ENCODE measurements at places on chromosomes 1 and 21.

GRCh38 chr1:213201380-213202155, 150.5 kb downstream of the RPS6KC1 start:
- DNase-seq = no peak

DNA sequence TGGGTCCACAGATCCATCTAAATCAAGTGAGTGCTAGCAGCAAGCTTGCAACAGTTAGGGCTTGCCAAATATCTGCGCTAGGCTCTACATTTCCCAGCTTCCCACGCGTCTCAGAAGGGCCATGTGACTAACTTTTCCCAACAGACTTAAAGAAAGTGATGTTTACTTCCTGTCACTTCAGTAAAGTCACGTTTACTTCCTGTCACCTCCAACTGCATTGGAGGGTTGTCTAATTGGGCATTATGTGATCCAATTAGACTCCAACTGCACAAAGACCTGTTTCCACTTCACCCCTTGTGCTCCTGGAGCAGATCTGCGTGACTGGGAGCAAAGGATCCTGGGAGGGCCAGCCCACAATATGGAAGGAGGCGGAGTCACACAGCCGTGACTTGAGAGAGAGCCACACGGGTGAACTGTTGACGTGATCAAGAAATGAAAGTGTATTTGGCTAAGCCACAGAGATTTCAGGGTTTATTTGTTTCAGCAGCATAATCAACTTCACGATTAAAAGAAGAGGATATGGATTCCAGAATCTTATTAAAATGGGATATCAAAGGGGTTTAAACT, 77.7 kb downstream of the CYYR1 start:
- DNase-seq = no peak

DNA sequence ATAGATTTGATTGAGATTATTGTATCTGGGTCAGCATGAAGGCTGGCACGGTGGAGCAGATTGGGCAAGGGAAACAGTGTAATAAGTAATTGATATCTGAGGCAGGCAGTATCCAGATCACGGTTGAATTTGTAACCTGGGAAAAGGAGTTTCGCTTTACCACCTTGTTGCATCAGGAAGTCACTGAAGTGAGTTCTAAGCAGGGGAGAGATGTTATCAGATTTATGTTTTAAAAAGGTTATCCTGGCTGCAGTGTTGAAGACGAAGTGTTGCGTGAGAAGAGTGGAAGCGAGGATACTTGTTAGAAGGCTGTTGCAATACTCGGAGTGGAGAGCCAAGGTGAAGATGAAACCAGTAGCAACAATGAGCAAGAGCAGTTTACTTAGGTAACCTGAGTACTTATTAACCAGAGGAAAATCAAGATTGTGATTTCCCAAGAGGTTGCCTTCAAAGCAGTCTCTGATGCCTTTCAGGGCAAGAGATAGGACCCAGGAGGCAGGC, 77.8 kb downstream of the LHX9 start:
- no peak for DNase-seq

- DNase-seq = no peak
Observed at GRCh38 chr21:31641416-31641922, 18.0 kb upstream of the SOD1 start.

GRCh38 chr21:44259082-44259705, 2.5 kb downstream of the DNMT3L start:
- no peak for DNase-seq

DNA sequence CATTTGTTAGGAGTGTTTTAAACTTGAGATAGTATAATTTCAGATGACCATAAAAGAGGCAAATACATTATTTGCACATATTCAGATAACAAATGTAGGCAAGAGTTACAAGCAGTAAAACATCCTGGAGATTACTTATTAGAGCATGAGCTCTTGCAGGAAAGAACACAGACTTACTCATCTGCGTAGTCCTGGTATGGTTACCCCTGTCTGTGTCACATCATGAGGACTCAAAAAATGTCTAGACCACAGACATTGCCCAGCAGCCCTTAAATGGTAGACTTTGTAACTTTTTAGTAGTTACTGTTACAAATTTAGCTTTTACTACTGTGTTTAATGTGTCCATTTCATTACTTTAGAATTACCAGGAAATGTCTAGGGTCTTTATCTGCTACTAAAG, 12.8 kb downstream of the CACHD1 start:
- DNase-seq = no peak

DNA sequence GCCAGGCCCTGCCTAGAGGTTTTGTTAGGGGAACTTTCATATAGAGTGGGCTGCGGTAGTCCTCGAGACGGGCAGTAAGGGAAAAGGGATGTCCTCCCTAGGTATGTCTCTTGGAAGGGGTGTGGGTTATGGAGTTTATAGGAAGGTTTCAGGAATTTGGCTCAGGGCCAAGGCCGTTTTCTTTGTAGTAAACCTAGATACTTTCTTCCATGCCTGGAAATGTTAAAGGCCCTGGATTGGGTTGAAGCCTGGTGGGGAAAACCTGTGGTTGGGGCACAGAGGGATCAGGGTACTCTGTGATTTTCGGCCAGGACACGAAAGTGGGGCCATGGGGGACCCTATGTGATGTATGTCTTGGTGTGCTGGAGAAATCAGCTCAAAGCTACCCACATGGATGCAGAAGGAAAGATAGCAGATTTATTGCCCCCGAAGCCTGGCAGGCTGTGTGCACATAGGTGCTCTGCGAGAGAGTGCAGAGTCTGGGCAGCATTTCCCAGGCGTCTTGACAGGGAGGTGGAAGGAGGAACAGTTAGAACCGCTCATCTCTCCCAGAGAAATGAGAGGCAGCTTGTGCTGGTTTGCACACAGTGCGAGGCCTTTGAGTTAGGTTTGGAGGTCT, 1.7 kb downstream of the SNAP47 start:
- DNase-seq = no peak

GRCh38 chr1:31745096-31745945, 18.8 kb downstream of the ADGRB2 start:
- peak; percentile 81 for DNase-seq

GRCh38 chr1:78070210-78070609, 24.4 kb downstream of the GIPC2 start:
- DNase-seq = no peak

DNA sequence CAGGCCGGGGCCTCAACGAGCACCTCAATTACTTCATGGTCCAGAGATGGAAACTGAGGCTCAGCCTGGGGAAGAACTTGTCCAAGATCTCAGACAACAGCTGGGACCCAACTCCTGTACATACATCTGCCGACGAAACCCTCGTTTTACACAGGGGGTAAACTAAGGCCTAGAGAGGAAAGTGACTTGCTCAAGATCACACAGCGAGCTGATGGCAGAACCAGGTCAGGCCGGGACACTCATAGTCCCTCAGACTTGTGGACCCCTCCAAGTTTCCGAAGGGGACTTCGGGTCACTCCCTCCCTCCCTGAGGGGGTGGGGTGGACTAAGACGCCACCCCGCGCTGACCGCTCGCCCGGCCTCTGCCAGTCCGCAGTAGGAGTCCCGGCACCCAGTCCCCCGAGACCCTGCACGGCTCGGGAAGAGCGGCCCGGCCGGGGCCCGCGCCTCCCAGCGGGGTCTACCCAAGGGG, 430 bp downstream of the WASF2 start:
- DNase-seq = no peak

DNA sequence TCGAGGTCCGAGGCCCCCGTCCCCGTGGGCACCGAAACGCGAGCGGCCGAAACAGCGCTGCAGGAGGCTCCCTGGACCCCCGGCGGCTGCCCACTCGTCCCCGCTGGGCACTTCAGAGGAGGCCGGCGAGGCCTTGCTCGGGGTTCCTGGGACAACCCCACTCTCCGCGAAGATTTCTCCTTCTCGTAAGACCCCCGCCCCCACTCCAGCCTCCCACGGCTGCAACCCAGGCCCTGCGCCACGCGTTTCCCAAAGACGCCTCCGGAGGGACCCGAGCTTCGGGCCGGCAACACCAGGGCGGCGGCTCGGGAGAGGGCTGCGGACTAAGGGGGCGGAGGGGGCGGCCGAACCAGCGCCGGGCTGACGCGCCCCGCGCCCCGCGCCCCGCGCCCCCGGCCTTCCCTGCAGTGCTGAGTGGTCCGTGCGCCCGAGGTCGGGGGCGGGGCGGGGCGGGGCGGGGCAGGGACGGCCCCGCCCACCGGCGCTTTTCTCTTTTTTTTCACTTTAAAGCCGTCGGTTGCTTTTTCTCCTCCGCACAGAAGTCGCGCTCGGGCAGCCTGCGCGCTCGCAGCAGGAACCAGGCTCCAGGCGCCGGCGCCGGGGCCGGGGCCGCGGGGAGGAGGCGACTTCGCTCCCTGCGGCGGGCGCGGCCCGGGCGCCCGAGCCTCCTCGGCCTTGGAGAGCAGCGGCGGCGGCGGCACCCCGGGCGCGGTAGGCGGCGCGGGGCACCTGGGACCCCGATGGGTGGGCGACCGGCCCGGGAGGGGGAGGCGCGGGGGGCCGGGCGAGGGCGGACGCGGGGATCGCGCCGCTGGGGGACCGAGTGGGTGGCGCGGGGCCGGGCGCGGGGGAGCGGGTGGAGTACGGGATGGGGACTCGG, at the start of gene SPSB1:
TSS of gene SPSB1 (plus strand) at position 534 of the 880 bp plus-strand sequence. CDS start 62,998 bp downstream, outside the sequence.
- DNase-seq = peak; percentile 85

GRCh38 chr21:43767984-43768867, 7.9 kb downstream of the CSTB start:
- peak; percentile 58 for DNase-seq

- DNase-seq = no peak
Observed at GRCh38 chr1:68346188-68346808, 103.5 kb downstream of the RPE65 start.

GRCh38 chr1:8493916-8494540, 176.1 kb downstream of the SLC45A1 start:
- DNase-seq = no peak

DNA sequence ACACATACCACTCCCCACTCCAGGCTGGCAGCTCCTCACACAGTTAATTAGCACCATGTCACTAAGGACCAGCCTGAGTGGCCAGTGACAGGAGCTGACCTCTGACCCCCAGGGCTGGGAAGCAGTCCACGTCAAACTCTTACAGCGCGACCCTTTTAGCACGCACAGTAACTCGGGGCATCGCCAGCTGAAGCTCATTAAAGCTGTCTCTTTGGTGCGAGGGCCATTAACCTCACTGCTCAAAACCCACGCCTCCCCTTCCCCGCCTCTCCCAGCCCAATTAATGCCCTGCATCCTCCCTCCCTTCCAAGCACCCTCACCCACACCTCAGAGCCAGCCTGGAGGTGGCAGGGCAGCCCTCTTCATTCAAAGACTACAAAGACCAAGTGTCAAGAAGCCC, 31.7 kb downstream of the DMAP1 start:
- DNase-seq = no peak

GRCh38 chr21:45983981-45984551, 2.5 kb downstream of the COL6A1 start:
- DNase-seq = no peak

- peak; percentile 55 for DNase-seq
Observed at GRCh38 chr1:199747984-199748383, 279.5 kb upstream of the NR5A2 start.

DNA sequence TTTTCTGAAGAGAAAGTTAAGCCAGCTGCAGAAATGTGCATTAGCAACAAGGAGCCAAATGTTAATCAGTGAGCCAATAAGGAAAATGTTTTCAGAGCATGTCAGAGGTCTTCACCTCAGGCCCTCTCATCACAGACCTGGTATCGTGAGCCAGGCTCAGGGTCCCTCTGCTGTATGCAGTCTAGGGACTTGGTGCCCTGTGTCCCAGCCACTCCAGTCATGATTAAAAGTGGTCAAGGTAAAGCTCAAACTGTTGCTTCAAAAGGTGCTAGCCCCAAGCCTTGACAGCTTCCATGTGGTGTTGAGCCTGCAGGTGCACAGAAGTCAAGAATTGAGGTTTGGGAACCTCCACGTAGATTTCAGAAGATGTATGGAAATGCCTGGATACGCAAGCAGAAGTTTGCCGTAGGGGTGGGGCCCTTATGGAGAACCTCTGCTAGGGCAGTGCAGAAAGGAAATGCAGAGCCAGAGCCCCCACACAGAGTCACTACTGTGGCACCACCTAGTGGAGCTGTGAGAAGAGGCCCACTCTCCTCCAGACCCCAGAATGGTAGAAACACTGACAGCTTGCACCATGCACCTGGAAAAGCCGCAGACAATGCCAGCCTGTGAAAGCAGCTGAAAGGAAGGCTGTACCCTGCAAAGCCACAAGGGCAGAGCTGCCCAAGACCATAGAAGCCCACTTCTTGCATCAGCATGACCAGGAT, 1128.7 kb downstream of the AMY1C start:
- peak; percentile 51 for DNase-seq

DNA sequence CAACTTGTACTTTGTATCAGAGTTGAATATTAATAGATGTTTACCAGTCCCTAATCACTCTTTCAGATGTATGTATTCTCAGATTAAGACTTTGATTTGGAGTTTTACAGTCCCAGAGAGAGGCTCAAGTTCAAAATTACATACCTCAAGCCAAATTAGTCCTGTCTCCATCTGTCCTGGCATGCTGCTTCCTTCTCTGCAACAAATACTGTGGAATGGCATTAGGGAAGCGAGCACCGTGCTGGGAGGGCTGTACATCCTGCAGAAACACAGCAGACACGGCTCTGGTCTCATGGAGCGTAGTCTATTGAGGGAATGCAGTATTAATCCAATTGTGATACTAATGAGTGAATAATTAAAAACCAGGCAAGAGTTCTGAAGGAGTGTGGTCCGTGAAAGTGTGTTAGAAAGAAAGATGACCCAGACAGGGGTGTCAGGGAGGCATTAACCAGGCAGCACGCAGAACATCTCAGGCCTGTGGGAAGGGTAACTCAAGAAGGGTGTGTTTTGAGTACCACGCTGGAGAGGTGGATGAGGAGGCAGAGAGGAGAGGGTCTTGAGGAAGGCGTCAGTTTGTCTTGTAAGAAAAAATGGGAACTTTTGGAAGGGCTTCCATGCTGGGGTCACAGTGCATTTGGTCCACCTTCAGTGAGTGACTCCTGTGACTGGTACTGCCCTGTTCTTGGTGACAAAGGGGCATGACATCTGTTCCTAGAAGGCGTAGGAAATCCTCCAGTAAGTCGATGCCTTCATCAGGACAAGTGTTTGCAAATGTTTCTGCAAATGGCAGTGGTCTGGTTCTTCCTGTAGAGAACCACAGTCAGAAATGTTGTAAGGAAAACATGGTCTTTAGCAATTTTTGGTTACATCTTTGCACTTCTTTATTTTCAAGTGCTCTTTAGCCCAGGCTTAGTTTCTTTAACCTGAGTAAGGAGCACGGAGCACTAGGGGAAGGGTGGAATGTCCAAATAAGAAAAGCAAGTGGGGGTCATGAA, 1.6 kb downstream of the RAB4A start:
- no peak for DNase-seq

GRCh38 chr1:168319691-168320090, 39.0 kb downstream of the TBX19 start:
- no peak for DNase-seq

GRCh38 chr1:198290089-198290683, 133.4 kb downstream of the NEK7 start:
- DNase-seq = no peak

GRCh38 chr1:225945564-225945963, 4.5 kb upstream of the LEFTY2 start:
- DNase-seq = no peak

DNA sequence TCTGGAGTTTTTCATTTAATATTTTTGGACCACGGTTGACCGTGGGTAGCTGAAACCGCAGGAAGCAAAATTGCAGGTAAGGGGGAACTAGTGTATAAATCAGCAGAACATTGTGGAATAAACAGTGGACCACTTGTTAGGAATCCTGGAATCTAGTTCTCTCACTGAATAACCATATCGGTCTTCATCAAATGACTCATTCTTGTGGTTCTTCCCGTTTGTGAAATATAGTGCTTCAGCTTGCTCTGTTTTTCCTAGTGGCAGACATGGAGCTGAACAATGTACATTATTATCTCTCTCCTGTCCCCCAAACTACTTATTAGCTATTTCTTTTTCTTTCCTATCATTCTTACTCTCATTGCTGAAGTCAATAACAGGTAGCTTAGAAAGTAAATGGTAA, 61.9 kb downstream of the HSPA13 start:
- DNase-seq = no peak
